GM12878 (cell line): ENCODE measurements at places on chromosomes 7 and 10. TPM values are rescaled to one million over a fixed set of nuclear protein-coding genes. Genes with fewer than 3 reads are reported as not detected.
A peak's percentile ranks its signal among the peaks of the same experiment; 100 is the strongest.

GRCh38 chr10:121104476-121105111 is 253.4 kb downstream of the WDR11 start:
- no peak for DNase-seq

- DNase-seq: no peak
Measured at GRCh38 chr7:43693687-43694398, 35.5 kb downstream of the COA1 start.

- no peak for DNase-seq
Measured at GRCh38 chr7:99109108-99110051, 34.5 kb downstream of the SMURF1 start.

DNA sequence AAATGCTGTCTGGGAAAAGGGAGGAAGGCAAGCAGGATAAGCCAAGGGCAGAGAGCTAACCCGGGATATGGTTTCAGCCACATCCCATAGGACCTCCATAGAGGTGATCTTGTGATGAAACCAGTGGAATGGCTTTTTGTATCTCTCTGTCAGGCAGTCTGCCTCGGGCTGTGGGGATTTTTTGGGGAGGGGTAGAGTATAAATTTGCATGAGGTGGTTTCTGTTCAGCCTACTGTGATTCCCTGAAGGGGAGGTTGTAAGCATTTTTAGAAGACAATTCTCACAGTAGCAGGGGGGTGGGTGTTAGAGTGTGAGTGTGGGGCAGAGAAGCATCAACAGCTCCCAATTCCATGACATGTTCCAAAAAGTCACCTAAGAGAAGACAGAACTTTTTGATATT is 11.8 kb downstream of the OR9A2 start:
- peak; percentile 5 for DNase-seq

DNA sequence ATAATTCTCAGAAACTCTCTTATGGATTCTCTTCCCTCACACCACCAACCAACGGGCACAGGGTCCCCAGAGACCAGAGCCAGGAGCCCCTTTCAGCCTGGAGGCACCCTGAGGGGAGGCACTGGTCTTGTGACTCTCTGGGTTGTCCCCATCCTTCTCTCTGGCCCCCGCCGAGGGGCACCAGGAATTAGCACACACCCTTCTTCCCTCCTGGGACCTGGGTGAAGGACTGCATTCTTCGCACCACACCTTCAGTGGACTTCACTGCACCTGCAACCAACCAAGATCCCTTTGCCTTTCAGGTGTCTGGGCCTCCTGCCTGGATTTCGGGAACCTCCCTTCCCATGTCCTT is 22.1 kb downstream of the PLAC9 start:
- no peak for DNase-seq

- DNase-seq: peak; percentile 55
Measured at GRCh38 chr10:86971232-86971991, 3.1 kb downstream of the ADIRF start.

DNA sequence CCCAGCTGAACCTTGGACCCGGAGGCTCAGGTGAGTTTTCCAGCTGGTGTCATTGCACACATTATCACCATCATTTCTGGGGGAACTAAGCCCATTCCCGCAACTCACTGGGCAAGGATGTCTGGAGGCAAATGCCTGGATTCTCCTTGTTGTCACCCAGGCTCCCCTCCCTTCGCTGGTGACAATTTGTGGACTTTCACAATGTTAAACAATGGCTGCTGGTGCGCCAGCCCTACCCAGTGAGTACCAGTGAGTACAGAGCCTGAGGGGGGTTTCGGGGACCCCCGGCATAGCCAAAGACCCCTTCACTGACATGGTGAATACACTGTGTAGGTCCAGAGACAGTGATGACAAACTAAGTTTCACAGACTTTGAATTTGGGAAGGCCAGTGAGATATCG is 189.2 kb downstream of the ADARB2 start:
- no peak for DNase-seq

DNA sequence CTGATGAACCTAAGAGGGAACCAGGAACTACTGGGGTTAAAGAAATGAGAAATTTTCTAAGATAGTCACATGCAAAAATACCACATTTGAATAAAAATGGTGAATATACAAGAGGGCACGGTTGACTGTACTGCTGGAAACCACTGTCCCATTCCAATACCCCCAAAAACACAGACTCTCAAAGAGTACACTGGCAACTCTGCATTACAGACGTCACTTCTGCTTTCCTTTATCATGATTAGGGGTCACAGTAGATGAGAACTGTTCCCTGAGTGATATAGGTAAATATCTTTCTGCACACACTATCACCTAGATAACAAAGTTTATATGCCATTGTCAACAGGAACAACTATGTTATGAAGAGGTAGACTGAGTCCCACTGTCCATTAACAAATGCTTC is 69.5 kb downstream of the RAPGEF5 start:
- DNase-seq: no peak

GRCh38 chr7:101985057-101985902 is 167.9 kb downstream of the CUX1 start:
- DNase-seq: no peak

DNA sequence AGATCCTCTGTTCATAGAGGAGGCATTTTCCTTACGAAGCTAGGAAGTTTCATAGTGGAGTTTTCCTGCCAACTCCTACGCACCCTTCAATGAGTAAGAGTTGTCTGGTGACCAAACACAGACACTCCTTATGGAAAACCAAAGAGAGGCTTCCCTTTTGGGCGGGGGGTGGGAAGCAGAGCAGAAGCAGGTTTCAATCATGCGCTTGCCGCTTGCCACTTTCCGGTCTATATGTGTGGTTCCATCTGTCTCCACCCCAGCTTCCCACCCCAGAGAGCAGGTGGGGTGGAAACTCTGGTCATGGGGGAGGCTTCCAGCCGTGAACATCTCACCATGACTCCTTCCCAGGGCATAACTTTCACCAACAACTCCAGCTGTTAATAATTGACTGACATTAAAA is 68.8 kb upstream of the GRB10 start:
- DNase-seq: no peak

UCN3 gene
- total RNA-seq: not detected in 2 replicates

FGL2 gene
- 1.2 and 1.7 TPM in 2 replicates for total RNA-seq

SERPINE1 gene
- 0.46 and 0.66 TPM in 2 replicates for total RNA-seq

NUPR2 gene
- total RNA-seq: not detected in 2 replicates

HOXA1 gene
- 0.23 TPM in 1 of 2 replicates, not detected in the other for total RNA-seq

SLC26A3 gene
- total RNA-seq: 0.46 and 0.53 TPM in 2 replicates
